ENCODE measurements at places on chromosomes 3 and 15. TPM values are rescaled to one million over a fixed set of nuclear protein-coding genes. Genes with fewer than 3 reads are reported as not detected.
A peak's percentile ranks its signal among the peaks of the same experiment; 100 is the strongest.

CCDC54 gene
- total RNA-seq: not detected

GRCh38 chr15:94119923-94120775 lies 111.2 kb upstream of the MCTP2 start:
- DNase-seq: peak; percentile 85

DNA sequence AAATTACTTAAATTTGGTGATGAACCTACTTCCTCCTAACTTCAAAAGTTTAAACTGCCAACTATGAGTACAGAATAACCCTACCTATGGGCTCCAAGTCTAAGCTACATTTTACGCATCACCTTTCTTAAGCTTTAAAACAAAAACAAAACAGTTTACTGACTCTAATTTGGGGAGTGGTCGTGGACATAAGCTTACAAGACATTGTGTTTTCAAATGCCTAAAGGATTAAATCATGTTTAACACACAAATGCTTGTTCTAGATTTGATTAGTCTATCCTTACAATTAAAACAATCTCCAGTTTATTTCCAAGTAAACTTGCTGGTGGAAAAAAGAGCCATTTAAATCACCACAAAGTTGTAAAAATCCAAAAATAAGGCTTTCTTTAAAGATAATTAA lies 62.2 kb downstream of the UACA start:
- no peak for DNase-seq

DNA sequence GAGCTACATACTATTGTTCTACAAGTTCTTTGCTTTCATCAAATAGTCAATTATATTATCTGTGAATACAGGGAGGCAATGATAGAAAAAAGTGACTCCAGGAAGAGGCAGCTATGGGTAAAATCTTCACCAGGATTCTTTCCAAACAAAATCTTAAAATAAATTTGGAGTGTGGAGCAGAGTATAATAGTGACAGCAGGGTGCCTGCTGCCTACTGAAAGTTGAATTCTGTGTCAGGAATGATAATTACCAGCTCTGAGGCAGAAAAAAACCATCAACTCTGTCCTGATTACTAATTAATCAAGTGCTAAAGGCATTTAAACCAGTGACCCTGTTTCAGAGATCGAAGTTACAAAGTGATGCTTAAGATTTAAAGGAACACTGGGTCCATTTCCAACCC lies 148.0 kb downstream of the DIPK2A start:
- no peak for DNase-seq

GRCh38 chr3:183817639-183818038 lies 7.7 kb downstream of the MAP6D1 start:
- DNase-seq: no peak

DNA sequence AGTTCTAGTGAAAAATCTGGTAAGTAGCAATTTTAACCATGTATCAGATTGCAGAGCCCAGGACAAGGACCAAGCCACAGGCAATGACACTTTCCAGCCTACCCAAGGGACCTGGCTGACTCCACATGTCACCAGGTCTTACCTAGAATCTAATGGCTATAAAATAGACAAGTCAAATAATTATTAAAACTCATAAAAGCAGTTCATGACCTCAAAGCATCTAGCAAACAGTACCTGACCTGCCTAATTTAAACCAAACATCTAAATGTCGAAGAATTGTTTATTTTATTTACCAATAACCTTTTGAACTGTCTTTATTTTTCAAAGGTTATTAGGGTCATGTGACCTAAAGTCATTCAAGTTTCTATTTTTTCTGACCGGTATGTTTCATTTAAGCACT lies 35.6 kb upstream of the MKRN3 start:
- DNase-seq: no peak

GRCh38 chr3:194067949-194068362 lies 68.0 kb upstream of the HES1 start:
- DNase-seq: no peak

- DNase-seq: no peak
These were observed 94.5 kb upstream of the DLG1 start for GRCh38 chr3:197392961-197393360.

Measured in urinary bladder (tissue), 4 donors.